ENCODE measurements at places on chromosomes 13 and 19.

DNA sequence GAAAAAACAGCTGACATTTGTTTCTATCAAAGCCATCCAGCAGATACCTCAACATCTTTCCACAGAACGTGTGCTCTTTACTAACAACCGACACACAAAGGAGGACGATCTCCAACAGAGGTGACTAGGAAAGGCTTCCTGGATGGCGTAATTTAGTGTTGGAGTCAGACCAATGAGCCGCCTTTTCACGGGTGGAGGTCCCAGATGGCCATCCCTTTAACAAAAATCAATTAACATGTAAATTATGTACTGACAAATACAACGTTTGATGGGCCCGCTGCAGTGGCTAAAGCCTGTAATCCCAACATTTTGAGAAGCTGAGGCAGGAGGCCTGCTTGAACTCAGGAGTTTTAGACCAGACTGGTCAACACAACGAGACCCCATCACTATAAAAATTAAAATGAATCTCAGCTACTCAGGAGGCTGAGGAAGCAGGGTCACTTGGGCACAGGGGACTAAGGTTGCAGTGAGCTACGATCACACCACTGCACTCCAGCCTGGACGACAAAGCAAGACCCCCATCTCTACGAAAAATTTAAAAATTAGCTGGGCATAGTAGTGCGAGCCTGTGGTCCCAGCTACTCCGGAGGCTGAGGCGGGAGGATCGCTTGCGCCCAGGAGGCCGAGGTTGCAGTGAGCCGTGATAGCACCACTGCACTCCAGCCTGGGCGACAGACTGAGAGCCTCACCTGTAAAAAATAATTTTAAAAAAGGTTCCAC lies 1.2 kb upstream of the DPY19L3 start:
- no peak for DNase-seq

GRCh38 chr13:40943073-40943472 lies 76.0 kb downstream of the ELF1 start:
- no peak for DNase-seq

DNA sequence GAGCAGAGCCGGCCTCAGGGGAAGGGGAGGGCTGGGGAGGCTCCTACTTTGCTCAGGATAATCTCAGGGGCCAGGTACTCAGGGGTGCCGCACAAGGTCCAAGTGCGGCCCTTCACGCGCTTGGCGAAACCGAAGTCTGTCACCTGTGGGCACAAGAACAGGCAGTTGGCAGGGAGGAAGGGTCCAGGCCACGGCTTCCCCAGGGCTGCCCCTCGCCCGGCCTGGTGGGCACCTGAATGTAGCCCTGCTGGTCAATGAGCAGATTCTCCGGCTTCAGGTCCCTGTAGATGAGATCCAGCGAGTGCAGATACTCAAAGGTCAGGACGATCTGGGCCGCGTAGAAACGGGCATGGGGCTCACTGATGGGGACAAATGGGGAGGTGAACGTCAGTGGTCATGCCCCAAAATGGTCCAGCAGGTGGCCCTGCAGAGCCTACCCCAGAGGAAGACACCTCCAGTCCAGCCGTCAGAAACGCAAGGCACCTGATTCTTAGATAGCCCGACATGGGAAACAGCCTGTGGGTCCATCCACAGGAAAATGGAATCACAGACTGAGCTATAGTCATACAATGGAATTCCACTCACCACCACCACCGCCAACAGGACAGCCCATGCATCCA lies 7.1 kb upstream of the SAMD1 start:
- no peak for DNase-seq

DNA sequence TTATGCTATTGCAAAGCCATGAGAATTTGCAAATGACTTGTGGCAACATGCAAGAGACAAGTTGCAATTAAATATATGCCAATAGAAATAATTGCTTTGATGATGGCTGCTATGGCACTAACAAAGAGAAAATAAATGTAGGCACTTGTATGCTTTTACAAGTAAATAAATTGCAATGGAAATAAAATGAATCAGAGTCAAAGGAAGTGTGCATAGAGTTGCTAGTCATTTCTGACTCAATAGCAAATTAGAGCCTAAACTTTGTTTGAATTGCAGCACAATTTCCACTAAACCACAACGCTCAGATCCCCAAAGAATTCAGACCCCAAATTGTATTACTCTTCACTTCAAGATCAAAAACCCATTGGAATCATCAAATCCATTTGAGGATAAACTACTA lies 792.1 kb upstream of the ARGLU1 start:
- no peak for DNase-seq

- no peak for DNase-seq
Measured at GRCh38 chr13:74243637-74244526, 109.7 kb upstream of the KLF12 start.

DNA sequence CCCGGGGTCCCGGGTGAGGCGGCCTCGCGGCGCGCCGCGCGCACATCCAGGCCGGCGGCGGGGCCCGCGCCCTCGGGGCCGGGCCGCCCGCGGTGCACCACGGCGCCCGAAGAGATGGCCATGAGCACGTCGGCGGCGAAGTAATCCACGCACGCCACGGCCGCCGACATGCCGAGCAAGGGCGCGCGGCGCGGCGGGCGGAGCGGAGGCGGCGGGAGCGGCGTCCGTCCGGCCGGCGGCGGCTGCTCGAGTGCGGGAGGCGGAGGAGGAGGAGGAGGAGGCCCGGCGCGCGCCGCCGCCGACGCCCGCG lies at the start of gene KLF16:
Gene KLF16 (minus strand): TSS at position 252 of the 310 bp plus-strand sequence. CDS start 82 bp downstream, at position 170.
- DNase-seq: no peak

DNA sequence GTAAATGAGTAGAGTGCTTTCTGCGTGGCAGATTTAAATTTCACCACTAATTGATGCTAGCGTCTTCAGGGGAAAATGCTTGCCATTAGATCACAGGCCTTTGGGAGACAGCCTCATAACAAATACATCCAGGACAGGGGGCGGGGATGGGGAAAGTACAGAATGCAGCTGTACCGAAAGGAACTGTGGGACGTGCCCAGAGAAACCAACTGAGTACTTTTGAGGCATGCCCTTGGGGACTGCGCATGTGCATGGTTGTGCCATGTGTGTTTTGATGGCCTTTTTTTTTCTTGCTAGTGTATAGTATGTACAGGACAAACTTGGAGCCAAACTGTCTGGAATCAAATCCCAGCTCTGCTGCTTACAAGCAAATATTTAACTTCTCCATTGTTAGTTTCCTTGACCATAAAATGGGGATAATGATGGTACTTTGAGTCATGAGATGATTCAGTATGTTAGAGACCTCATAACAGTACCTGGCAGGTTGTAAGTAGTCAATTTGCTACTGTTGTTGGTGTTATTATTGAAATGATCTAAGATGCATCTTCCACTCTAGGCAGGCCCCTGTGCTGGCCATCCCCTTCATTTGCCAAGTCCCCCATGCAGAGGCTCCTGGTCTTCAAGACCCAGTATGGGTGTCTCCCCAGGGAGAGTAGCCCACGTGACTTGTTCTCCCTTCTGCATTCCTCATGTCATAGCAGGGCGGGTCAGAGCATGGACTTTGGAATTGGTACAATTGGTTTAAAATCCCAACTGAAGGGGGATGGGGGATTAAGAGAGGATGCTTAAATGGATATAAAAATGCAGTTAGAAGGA lies 68.3 kb upstream of the NPAS1 start:
- no peak for DNase-seq

GRCh38 chr19:3548606-3549005 lies 8.8 kb downstream of the MFSD12 start:
- DNase-seq: no peak

GRCh38 chr19:6736169-6736916 lies 1.0 kb downstream of the GPR108 start:
- peak; percentile 39 for DNase-seq

GRCh38 chr13:31032528-31033113 lies 100.2 kb downstream of the TEX26 start:
- no peak for DNase-seq

GRCh38 chr19:18108897-18109296 lies 11.3 kb downstream of the MAST3 start:
- DNase-seq: no peak

- DNase-seq: peak; percentile 61
Measured at GRCh38 chr19:46748325-46749109, 2.3 kb upstream of the STRN4 start.

- DNase-seq: no peak
Measured at GRCh38 chr13:74324338-74324737, 190.1 kb upstream of the KLF12 start.

- no peak for DNase-seq
Measured at GRCh38 chr19:32372726-32373517, 27.5 kb downstream of the ZNF507 start.

GRCh38 chr13:48709213-48709612 lies 55.5 kb downstream of the CYSLTR2 start:
- no peak for DNase-seq

DNA sequence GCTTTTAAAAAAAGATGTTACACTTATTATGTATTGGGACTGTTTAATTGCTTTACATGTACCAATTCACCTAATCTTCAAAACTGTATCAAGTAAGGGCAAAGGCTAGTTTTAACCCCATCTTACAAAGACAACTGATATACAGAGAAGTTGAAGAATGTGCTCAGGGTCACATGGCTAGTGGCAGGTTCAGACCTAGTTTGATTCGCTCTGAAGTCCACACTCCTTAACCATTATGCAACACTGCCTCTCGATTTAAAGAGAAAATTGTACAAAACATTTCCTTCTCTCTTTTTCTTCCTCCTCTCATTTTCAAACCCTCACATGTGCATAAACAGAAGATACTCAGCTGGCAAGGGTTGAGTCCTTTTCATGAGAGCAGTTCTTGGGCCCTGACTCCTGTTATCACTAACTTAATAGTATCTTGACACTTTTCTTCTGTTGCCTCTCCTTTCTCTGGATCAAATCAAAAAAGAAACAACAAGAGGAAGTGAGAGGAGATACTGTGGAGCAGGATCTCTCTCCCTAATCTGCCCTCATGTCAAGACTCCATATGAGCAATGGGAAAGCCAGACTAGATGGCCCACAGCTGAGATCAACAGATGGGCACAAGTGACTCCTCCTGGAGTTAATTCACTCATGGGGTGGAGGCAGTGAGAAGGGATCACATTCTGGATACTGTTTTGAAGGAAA lies 19.0 kb upstream of the N4BP2L1 start:
- DNase-seq: no peak

DNA sequence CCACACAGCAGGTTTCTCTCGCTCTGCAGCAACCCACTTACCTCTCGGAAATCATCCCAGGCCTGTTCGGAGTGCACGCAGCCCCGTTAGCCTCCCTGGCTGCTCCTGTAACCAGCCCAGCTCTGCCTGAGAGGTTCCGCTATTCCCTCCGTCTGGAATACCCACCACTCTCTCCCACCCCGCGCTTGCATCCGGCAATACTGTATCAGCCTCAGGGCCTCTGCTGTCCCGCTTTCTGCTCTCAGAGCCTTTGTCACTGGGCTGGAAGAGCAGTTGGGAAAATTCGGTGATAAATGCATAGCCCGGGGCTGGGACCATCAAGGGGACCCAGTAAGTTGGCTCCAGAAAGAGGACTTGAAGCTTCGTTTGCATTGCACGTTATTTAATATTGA lies 759 bp upstream of the TLE6 start:
- DNase-seq: no peak

DNA sequence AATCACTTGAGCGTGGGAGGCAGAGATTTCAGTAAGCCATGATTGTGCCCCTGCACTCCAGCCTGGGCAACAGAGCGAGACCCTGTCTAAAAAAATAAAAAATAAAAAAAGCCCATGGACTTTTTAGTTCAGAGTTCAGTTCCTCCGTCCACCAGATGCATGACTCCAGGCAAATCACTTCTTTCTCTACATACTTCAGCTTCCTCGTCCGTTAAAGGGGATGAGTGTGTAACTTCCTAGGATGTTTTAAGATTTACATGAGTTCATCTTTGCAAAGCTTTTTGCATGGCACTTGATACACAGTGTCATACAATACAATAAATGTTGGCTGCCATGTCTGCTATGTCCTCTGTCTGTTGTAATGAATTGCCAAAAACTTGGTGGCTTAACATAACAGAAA lies 10.0 kb upstream of the FFAR2 start:
- DNase-seq: no peak

DNA sequence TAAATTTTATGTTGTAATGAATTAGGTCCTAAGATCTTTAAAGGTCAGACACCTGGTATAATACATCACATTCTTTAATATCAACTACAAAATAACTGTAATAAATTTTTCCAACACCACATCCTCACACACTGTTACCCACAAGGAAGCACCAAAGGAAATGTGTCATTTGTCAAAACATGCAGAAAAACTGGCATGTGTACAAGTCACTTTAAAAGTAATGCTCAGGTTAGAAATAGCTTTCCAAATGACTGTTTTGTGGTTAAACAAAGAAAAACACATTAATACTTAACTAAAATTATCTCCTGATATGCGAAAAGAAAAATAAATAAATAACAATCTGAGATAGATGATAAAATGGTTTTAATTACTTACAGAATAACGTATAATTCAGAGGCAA lies 74.7 kb downstream of the MZT1 start:
- no peak for DNase-seq

DNA sequence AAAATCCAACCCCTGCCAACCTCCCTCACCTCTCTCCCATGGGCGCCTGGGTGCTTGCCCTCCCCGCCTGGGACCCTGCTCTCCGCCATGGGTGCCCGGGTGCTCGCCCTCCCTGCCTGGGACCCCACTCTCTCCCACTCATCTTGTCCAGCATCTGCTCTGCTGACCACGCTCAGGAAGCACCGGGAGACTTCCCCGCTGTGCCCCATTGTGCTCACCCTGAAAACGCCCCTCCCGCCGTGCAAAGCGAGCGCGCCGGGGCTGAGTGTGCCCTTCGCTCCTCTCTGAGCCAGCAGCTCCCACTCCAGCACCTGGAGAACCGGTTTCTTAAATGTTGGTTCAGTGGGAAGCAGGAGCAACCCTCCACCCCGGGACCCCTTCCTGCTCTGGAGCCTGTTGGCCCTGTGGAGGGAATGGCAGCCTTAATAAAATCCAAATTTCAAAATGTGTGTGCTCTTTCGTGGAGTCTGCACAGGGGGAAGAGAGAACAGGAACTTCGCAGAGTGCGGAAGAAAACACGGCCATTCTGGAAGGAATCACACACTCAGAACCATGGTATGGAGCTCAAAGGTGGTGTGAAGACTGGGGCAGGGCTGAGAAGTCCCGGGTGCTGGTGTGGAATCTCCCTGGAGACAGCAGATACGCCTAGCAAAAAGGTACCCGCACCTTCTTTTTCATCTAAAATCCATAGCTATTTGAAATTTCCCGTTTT lies 23.1 kb upstream of the CDC16 start:
- no peak for DNase-seq

DNA sequence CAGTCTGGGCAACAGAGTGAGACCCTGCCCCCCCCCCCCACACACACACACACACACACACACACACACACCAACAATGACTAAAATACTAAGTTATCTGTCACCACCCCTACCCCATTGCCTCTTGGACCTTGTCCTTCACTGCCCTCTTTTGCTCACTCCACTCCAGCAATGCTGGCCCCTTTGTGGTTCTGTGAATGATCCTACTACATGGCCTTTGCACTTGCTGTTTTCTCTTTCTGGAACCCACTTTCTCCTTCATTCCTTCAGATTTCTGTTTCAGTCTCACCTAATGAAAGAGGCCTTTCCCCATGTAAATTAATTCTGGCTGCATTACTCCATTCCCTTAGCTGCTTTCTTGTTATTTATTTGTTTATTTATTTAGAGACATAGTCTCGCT lies 2.5 kb upstream of the SAMD4B start:
- no peak for DNase-seq

GRCh38 chr13:37700887-37701286 lies 102.3 kb upstream of the POSTN start:
- no peak for DNase-seq

GRCh38 chr13:73767191-73767741 lies 366.9 kb downstream of the KLF12 start:
- no peak for DNase-seq

- DNase-seq: no peak
Measured at GRCh38 chr13:107241381-107241780, 673.4 kb upstream of the ARGLU1 start.

- no peak for DNase-seq
Measured at GRCh38 chr19:46806656-46807055, 18.3 kb upstream of the SLC1A5 start.

Measured in stimulated activated CD8-positive, alpha-beta memory T cell treated with anti-CD3 and anti-CD28 coated beads, Interleukin-4, amount 100 ng/mL, for 1 hour (primary cell).